ENCODE measurements at places on chromosomes 2 and 18. TPM values are rescaled to one million over a fixed set of nuclear protein-coding genes. Genes with fewer than 3 reads are reported as not detected.

The GPC1 gene
- 52.1 TPM for total RNA-seq

The ACADL gene
- total RNA-seq = 0.37 TPM

The TMEM131 gene
- 20.2 TPM for total RNA-seq

The SPATA3 gene
- not detected for total RNA-seq

The ZNF385B gene
- not detected for total RNA-seq

The ERBB4 gene
- not detected for total RNA-seq

The SCG2 gene
- 3.3 TPM for total RNA-seq

The GAL3ST2 gene
- 0.18 TPM for total RNA-seq

The LRRTM1 gene
- total RNA-seq = not detected

The C2orf81 gene
- 0.57 TPM for total RNA-seq

The LIMS4 gene
- total RNA-seq = 1.1 TPM

The NDC80 gene
- 2.7 TPM for total RNA-seq

The MC4R gene
- total RNA-seq = not detected

The RETSAT gene
- 47.4 TPM for total RNA-seq

The SERPINB10 gene
- total RNA-seq = not detected

The CCDC150 gene
- total RNA-seq = 1.9 TPM

The DUSP19 gene
- 3.8 TPM for total RNA-seq

The KIF3C gene
- total RNA-seq = 7.0 TPM

The ANKRD53 gene
- 0.37 TPM for total RNA-seq

The HRH4 gene
- under 0.01 TPM for total RNA-seq

The CCDC141 gene
- total RNA-seq = under 0.01 TPM

The AGXT gene
- not detected for total RNA-seq

The MC5R gene
- total RNA-seq = not detected

The WDR75 gene
- 44.8 TPM for total RNA-seq

The CRYGD gene
- total RNA-seq = not detected

The ONECUT2 gene
- under 0.01 TPM for total RNA-seq

The FBXO15 gene
- 1.1 TPM for total RNA-seq

The SMYD1 gene
- not detected for total RNA-seq

The POTEF gene
- total RNA-seq = not detected

The ACYP2 gene
- total RNA-seq = 14.3 TPM

The LYG2 gene
- total RNA-seq = not detected
